ENCODE measurements at places on chromosomes 16 and 17.

DNA sequence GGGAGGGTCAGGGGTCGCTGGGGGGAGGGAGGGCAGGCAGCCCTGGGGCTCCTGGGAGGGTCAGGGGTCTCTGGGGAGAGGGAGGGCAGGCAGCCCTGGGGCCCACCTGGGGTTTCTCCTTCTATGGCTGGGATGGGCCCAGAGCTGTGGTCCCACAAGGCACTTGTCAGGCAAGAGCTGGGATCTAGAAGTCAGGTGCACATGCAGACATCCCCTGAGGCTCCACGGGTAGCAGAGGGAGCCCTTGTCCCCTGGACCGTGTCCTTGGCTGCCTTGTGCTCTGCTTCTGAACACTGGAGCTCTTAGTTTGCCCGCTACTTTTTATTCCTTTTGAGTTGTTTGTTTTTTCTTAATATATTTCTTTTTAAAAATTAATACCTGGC, 1.8 kb downstream of the TUBB3 start:
- DNase-seq = no peak

- DNase-seq = no peak
Observed at GRCh38 chr16:24478401-24478800, 61.0 kb upstream of the RBBP6 start.

DNA sequence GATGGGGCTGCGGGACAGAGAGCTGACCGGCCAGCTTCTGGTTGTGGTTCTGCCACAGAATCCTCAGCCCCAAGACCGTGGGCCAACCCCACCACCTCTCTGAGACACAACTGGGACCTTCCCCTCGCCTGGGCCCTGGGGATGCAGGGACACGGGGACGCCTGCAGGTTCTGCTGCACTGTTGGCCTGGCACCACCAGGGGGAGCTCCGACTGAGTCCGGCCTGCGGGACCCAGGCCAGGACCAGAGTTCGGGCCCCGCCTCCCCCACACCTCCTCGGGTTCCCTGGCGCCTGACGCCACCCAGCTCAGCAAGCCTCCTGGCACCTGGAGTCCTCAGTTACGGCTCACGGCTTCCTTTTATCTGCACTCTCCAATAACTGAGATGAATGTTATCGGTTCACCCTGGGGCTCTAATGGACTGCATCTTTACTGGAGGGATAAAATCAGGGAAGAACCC, 27.3 kb downstream of the TBC1D16 start:
- peak; percentile 63 for DNase-seq

GRCh38 chr17:31843070-31843745, 15.8 kb downstream of the COPRS start:
- no peak for DNase-seq

- DNase-seq = peak; percentile 89
Observed at GRCh38 chr17:3710951-3711383, 12.7 kb upstream of the HASPIN start.

- no peak for DNase-seq
Observed at GRCh38 chr17:32875923-32876416, 954 bp downstream of the MYO1D start.

- DNase-seq = no peak
Observed at GRCh38 chr17:21772321-21772720, 80.0 kb downstream of the KCNJ18 start.

GRCh38 chr16:15973421-15973820, 24.0 kb downstream of the ABCC1 start:
- no peak for DNase-seq

GRCh38 chr16:78129349-78129748, 29.9 kb downstream of the WWOX start:
- no peak for DNase-seq

- DNase-seq = no peak
Observed at GRCh38 chr17:74394977-74395376, 27.7 kb downstream of the GPR142 start.

DNA sequence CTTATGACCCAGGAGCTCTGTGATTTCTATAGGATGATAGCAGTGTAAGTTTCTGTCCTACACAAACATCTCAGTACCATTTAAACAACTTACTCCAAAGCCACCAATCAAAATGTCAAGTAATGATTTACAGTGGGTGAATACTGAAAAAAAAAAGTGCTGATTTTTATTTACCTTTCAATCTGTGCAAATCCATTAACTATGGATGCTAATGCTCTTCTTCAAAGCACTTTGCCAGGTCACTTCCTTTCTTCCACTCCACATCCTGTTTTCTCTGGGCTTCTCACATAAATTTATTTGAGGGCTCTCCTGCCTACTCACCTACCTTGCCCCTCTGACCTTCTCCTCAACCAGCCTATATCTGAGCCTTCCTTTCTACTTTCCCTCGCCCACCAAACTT, 101.6 kb downstream of the SKAP1 start:
- no peak for DNase-seq

GRCh38 chr16:85037050-85037410, 9.4 kb downstream of the KIAA0513 start:
- no peak for DNase-seq

- DNase-seq = no peak
Observed at GRCh38 chr16:64153718-64154117, 968.1 kb downstream of the CDH11 start.

GRCh38 chr16:22210285-22210684, 4.2 kb downstream of the EEF2K start:
- DNase-seq = no peak

DNA sequence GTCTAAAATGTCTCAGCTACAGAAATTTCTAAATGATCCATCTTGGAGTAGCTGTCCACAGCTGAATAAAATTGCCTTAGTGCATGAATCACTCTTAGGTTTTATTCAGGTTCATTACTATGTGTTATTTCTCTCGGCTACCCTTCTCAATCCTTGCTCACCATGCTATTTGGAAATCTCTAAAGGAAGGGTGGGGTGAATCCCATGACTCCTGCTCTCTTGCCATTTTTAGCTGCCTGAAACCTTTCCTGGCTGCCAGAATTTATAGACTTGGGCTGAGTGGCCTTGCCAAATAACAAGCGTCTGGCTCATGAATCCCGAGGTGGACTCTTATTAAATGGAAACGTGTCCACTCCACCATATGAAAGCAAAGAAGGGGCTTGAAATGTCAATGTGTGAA, 936.1 kb upstream of the SOX9 start:
- DNase-seq = no peak

DNA sequence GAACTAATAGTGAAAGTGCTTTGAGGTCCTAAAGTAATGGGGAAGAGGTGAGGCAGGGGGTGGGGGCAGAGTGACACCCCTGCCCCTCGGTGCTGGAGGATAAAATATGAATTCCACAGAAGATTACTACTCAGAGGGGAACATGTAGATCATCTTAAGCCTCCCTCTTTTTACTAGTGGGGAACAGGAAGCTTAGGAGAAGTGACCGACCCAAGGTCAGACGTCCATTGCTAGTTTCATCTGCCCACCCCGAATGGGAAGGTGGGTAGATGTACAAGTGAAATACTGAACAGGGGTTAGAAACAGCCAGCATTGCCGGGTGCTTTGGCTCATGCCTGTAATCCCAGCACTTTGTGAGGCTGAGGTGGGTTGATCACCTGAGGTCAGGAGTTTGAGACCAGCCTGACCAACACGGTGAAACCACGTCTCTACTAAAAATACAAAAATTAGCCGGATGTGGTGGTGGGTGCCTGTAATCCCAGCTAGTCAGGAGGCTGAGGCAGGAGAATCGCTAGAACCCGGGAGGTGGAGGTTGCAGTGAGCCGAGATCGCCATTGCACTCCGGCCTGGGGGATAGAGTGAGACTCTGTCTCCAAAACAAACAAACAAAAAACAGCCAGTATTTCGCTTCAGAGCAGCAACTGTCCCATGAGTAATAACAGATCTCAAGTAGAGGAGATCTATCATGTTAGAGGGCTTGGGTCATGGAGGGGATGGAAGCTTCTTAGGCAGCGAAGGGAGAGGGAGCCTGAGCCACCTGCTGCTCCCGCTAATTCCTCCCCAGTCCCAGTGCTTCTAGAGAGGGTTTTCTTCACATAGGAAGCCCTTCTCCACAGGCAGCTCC, 1.2 kb upstream of the NR1D1 start:
- no peak for DNase-seq

GRCh38 chr17:29042679-29043538, at the start of gene PIPOX:
Gene PIPOX, plus strand, starts transcription at chr17:29043141. Its CDS starts 85 bp downstream, at chr17:29043226.
- DNase-seq = no peak

DNA sequence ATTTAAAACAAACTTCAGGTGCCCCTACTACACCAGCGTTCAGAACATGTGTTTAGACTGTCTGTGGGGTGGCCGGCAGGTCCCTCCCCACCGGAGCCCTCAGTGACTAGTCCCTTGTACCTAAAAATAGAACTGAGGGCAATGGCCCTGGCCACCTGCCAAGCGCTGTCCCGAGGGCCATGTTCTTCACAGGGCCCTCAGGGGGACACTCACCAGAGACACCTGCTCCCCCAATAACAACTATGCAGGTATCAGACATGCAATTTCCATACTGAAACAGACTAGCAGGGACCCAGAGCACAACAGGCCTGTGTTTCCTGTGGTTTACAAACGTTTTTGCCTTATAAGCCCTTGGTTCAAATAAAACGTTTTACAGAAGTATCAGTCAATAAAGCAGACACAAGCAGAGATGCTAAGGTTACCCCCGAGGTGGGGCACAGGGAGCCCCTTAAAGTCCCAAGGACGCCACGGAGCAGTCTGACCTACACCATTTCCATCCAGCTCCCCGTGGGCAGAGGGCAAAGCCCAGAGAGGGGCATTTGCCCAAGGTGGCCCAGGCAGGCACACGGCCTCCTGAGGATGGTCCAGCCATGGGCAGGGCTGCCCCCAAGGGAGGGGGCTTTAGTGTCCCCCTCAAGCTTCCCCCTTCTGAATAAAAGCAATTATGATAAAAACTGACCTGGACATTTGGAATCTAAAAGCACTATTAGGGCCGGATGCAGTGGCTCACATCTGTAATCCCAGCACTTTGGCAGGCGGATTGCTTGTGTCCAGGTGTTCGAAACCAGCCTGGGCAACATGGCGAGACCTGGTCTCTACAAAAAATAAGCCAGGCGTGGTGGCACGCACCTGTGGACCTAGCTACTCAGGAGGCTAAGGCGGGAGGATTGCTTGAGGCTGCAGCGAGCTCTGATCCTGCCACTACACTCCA, 896 bp upstream of the MYLK3 start:
- DNase-seq = no peak

GRCh38 chr17:973053-973452, 6.5 kb downstream of the NXN start:
- no peak for DNase-seq

DNA sequence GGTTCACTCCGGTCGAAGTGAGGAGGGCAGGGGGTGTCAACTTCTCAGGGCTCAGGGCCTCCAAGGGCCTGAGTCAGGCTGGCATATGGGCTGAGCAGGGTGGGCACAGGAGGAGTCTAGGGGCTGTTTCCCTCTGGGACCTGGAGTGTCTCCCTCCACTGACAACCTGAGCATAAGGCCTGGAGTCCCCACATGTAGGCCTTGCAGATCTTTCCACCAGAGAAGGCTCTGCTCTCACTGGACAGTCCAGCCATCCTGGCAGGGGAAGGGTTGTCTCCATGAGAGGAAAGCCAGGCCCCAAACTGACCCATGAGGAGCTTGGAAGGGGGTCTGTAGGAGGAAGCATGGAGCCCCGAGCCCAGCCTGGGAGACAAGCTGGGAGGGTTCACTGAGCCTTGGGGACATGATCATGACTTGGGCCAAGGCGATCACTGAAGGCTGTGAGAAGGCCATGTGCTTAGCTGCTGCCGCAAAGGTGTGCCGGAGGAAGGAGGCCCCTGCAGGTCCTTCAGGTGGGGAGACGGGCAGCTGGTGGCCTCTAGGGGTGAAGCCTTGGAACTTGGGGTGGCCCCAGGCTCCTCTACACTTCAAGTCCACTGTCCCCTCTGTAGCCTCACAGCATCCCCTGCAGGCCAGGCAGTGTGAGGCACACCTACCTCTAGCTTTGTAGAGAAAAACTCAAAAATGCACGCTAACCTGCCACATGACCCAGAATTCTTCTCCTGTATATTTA, 9.9 kb downstream of the CMTM2 start:
- DNase-seq = no peak

DNA sequence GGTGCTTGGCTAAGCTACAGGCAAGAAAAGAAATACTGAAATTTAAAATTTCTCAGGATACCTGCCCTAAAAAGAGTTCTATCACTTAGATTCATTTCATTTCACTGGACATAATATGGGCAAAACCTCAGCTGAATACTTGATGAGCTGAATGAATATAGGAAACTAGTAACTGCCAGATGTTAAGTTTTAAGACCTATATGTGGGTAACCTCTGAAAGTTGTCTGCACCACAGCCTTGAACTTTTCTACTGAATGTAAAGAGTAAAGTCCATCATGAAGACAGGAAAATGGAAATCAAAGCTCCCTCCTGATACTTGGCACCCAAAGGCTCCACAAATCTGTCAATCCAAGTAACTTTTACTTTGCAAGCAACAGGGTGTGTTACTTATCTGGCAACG, 50.8 kb downstream of the HIC1 start:
- no peak for DNase-seq

DNA sequence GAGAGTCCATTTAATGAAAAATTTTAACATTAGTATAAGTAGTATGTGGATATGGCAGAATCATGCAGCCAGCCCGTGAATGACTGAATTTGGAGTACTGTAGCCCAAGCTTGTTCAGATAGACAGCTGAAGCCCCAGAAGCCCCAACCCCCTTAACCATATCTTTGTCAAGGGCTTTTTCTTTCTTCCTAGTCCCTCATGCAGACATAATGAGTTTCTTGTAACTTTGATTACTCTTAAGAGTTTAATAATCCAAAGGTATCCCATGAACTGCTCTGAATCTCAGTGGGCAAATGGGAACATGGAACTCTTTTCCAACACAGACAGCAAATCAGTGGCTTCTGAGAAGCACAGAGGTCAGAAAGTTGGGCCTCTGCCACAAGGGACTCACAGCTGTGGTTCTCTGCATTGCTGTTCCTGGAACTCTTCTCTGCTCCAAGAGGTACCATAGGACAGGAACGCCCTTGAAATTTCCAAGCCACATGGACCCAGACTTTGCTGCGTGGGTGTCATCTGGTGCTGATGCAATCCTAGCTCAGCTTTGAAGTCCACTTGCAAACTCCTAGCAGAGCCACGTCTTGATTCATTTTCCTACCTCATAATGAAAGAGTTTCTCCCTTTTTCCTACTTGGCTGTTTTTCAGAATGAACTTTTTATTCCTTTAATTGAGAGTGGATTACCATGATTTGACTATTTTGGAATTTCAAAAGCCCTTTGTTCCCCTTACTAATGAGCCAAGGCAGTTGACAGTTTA, 18.1 kb downstream of the LYRM1 start:
- no peak for DNase-seq

DNA sequence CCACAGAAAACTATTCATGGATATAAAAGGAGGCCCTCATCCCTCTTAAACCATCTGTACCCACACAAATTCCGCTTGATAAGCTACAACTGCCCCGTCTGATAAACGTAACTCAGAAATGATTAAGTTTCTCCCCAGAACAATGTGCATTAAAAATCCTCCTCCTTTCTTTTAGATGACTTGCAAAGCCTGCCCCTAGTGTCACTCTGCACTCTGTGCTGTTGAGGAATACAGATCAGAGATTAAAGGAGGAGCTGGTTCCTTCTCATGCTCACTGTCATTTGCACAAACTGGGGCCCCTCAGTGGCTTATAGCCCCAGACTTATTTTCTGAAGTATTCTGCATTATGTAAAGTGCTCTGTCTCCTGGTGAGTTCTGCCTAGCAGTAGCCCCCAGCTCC, 33.3 kb downstream of the CDRT15 start:
- no peak for DNase-seq

GRCh38 chr16:278863-279366, 1.5 kb upstream of the ARHGDIG start:
- peak; percentile 41 for DNase-seq
